ENCODE measurements at places on chromosomes 16 and 17.
A peak's percentile ranks its signal among the peaks of the same experiment; 100 is the strongest.

DNA sequence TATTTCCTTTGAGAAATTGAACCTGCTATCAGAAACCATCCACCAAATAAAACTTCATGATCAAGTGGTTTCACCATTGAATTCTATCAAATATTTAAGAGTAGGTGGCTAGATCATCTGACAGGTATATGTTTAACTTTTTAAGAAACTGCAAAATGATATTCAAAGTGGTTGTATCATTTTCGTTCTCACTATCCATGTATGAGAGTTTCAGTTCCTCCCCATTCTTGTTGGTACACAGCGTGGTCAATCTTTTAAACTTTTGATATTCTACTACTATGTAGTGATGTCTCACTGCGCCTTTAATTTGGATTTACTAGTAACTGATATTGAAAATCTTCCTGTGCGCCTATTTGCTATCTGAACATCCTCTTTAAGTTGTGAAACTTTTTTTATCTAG is 163.7 kb downstream of the CYB561 start:
- DNase-seq: no peak

- DNase-seq: no peak
Observed at GRCh38 chr16:27458258-27458657, 56.3 kb downstream of the IL21R start.

DNA sequence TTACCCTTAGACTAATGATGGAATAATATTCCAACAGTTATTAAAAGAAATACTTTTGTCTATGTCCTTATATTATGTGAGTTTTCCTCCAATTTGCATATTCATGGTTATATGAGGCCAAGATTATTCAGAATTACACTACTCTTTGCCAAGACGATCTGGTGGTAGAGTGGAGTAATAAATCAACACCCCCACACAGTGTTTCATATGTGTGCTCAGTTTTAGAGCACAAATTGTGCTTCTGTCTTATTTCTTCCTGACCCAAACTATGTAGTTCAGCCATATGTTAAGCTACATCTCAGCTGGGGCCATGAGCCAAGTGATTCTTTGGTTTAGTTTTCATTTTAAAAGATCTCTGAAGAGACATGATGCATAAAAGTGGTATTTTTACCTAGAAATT is 26.9 kb upstream of the PPM1E start:
- DNase-seq: no peak

- DNase-seq: no peak
Observed at GRCh38 chr16:50265716-50266336, 525 bp upstream of the ADCY7 start.

DNA sequence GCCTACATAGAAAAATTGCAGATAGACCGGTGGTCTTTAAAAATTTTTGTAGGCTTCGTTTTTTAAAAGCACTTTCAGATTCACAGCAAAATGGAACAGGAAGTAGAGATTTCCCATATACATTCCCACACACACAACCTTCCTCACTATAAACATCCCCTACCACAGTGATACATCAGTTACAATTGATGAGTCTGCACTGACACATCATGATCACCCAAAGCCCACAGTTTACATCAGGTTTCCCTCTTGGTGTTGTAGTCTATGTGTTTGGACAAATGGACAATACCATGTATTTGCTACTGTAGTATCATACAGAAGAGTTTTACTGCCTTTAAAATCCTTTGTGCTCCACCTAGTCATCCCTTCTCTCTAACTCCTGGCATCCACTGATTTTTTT is 113.9 kb upstream of the ADAMTS18 start:
- no peak for DNase-seq

- no peak for DNase-seq
Observed at GRCh38 chr17:37847811-37848331, 76.3 kb upstream of the TBC1D3K start.

DNA sequence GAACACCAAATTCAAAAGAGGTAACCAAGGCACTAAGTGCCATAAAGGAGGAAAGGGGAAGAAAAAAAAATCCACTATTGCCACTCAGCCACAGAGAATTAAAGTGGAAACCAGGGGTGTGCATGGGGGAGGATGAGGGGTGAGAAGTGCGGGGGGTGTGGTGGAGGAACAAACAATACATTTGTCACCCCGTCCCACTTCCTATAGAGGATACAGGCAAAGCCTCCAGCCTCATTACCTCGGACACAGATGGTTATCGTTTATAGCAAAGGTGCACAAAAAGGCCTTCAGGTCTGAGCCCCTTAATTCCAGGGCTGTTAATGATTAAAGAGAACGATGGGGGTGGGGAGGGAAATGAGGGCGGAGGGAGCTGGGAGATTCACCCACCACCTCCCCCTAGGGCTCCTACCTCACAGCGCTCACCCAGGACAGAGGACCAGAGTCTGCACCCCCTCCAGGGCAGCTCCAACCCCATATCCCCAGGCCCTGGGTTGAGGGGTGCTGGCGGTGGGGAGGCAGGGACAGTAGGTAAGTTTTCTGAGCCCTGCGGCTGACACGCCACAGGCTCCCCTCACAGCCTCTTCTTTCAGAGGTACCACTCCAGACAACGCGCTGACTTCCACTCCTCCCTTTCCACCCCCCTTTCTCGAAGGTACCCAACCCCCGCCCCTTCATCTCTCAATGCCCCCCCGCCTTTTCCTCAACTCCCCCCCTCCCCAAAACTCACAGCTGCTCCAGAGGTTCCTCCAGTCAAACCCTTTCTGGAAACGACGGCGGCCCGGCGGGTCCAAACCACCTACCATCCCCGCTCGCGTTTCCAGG is 470 bp downstream of the DCUN1D3 start:
- peak; percentile 21 for DNase-seq

GRCh38 chr16:75279305-75279704 is 27.9 kb upstream of the BCAR1 start:
- no peak for DNase-seq

DNA sequence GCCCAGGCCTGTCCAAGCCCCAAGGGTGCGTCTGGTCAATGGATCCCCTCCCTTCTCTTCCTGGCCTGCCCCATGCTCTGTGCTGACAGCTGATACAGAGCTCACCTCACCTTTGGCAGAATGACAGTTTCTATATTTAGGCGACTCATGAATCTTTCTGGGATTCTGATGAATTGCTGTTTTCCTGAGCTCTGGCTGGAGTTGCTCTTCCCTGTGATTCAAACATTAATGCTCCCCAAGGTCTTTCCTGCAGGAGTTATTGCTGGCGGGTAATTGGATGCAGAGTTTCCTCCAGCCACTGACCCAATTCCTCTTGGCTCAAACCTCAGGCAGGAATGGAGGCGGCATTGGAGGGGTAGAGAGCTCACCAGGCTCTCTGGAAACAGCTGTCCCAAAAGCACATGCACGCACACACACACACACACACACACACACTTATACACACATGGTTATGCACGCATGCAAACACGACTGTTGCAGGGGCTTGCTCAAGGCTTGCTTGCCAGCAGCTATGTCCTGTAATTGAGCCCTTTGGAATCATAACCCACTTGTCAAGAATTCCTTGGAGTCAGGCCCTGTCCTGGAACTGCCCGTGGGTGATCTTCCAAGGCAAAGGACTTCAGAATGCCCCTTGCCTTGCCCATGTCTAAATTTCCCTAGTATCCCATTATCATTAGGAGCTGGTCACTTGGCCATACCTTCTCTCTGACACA is 128.8 kb downstream of the ASIC2 start:
- no peak for DNase-seq

DNA sequence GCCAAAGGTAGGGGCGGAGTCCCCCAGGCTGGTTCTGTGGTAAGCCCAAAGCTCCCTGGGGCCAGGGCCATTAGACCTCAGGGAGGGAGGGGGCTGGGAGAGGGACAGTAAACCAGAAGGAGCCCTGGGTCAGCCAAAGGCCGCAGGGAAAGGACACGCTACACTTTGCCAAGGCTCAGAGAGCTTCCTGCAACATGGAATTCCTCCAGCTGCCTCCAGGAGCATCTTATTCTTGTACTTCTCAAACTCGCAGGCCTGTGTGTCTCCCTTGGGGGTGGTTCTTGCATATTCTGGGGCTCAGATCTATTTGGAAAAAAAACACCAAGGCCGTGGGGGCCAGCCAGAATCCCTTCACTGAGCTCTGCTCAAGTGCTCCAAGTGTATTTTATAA is 25.1 kb downstream of the AKAP1 start:
- DNase-seq: no peak

- peak; percentile 33 for DNase-seq
Observed at GRCh38 chr17:6427279-6427781, 7.6 kb downstream of the AIPL1 start.

- DNase-seq: no peak
Observed at GRCh38 chr17:64083563-64084085, 46.3 kb downstream of the ERN1 start.

- DNase-seq: no peak
Observed at GRCh38 chr17:82252511-82253178, 20.9 kb downstream of the CSNK1D start.

DNA sequence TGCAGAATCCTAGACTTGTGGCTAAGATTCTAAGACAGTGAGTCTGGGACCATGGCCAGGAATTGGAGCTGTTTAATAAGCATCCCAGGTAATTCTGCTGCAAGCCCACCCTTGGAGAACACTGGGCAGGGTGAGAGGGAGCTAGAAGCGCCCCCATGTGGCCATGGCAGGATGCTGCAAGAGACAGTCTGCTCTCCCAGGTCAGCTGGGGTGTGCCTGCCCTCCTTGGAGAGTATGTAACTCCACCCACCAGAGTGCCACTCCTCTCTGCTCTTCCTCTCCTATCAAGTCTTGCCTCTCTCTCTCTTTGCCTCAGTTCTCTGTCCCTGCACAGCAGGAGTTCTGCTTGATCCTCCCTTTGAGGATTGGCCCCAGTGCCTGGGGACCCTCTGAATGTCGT is 14.9 kb downstream of the RCVRN start:
- DNase-seq: no peak

DNA sequence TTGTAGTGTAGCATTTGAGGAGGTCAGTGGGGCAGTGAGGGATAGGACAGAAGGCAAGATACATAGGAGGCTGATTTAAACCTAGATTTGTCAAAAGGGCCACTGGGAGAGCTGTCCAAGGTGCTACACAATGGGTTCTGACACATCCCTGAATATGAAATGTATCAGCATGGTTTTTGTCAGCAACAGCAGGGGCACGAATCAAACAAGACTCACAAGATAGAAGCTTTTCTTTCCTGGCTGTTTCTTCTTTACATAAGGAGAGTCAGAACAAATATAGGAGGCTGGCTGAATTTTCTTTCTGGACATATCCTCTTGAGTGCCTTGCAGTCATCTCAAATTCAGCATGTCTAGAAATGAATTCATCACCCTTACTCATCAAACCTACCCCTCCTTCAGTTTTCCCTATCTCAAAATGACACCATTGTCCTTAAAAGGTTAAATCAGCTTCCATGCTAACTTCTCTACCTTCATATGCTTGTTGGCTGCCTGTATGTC is 130.5 kb downstream of the NPIPB5 start:
- no peak for DNase-seq

DNA sequence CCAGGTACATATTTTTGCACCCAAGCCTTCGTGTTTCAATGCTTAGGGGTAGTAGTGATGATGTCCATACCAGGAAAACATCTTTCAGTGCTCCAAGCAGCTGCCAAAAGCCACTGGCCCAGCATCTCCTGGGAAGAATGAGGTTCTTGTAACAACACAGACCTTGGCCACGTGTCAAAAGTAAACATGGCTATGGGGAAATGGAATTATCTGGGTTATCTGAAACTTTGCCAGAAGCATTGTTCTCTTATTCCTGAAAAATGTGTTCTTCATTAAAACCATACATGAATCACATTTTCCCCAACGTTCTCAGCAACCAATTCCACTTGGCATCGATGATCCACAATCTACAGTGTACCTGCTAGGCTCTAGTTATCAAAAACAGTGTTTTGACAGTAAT is 524.2 kb upstream of the EEF2KMT start:
- DNase-seq: no peak

DNA sequence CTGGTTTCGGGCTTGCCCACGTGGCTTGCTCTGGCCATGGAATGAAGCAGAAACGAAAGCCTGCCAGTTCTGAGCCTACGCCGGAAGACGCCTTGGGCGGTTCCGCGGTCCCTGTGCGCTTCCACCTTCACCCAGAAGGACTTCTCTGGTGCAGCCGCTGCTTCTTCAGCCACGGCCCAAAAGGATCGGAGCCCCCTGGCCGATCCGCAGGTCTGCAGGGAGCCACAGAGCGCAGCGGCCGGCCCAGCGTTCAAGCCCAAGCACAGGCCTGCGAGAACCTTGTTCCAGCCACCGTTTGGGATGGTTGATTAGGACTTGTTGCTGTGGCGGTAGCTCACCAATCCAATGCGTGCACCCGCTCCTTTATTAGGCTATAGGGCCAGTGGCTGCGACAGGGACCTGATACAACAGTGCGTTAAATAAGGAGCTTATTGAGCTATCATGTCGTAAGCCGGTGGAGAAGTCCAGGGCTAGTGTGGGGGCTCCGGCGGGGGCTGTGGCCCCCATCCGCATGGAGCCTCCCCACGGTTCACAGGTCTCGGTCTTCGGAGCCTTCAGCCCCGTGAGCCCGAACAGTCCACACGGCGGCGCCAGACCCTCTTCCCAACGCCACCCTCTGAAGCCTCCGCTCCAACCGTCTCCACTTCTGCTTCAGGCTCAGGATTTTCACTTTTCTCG is 10.2 kb upstream of the MPP2 start:
- DNase-seq: peak; percentile 37

DNA sequence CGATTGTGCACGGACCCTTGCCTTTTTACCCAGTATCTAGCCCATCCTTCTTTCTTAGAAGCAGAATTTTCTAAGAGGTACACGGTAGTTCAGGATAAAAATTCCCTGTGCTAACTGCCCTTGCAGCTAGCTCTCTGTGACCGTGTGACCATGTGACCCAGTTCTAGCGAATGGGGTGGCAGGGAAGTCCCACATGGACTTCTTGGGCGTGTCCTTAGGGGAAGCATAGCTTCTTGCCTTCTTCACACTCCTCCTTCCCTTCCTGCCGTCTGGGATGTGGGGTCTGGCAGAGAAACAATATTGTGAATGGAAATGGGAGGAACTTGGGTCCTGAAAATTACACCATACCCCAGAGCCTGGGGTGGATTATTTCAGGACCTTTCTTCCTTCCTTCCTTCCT is 670.7 kb downstream of the MAF start:
- DNase-seq: no peak

GRCh38 chr16:4803401-4803844 is 990 bp upstream of the ROGDI start:
- DNase-seq: no peak

Data from CD4-positive, alpha-beta T cell treated with Interleukin-15 for 4 hours (primary cell).